Muscle of leg (tissue), 16 donors: ENCODE measurements at places on chromosomes 4 and X. TPM values are rescaled to one million over a fixed set of nuclear protein-coding genes. Genes with fewer than 3 reads are reported as not detected.

Gene PCDH10
- 0.31 TPM for total RNA-seq

DNA sequence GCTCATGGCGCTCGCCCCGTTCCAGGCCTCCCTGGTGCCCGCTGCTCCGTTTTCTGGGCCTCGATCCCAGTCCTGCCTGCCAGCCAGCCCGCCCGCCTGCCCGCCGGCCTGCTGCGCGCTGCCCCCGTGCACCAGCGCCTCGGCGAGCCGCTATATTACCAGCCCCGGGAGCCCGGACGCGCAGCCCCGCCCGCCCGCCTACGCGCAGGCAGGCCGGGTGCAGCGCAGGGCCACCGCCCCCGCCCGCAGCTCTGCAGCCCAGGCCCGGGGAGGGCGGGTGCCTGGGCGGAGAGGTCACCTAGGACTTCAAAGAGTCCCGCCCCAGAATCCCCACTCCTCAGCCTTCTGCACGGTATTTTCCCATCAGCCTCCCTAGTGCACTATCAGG lies at the start of gene MAOB:
Gene MAOB, minus strand, starts transcription at position 157 of the 388 bp plus-strand sequence. Its CDS starts 151 bp downstream, at position 6.
- no peaks in the 10 kb centered on the region for H3K36me3 ChIP-seq
- peak; percentile 17 for DNase-seq
- peaks cover 37% of the 10 kb centered on the region for H3K27me3 ChIP-seq
- H3K27ac ChIP-seq: no peak within 1 kb of the TSS
- H3K4me1 ChIP-seq: no peaks in the 10 kb centered on the region

DNA sequence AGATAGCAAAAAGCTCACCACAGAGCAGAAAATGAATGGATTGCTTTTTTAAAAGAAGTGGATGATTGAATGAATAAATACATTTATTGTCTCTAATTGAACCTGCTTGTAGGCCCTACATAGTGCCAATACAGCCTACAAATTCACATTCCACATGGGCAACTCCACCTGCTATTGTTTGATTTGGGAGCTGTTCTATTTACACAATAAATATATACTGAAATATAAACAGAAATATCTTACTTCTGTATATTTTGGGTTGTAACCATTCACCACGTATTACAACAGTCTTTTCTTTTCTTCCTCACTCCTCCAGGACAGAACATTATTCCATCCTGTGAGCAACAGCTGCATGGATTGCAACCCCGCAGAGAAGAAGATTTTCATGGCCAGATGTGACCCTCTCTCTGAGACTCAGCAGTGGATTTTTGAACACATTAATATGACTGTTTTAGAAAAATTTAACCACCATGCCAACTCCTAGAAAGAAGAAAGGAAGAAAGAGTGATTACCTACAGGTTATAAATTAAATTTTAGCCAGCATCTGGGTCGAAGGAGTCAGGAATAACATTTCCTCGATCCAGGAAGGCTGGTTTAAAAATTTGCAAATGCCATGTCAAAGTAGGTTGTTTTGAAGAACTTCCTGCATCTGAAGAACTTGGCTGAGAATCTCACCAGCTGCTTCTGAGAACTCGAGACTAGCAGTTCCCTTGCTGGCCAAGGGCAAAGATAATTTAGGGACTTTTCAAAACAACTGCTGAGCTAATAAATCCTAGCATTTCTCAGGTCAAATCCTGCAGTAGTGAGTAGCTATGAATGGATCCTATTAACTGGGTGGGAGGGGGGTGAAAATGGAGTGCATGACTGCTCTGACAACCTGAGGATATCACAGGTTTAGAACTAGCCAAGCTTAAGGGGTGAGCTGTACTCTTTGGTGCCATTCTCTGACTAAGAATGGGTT lies 128.7 kb upstream of the GALNT7 start:
- H3K27ac ChIP-seq: peak overlapping the region; percentile 76
- H3K27me3 ChIP-seq: no peaks in the 10 kb centered on the region
- DNase-seq: peak; percentile 84
- H3K4me3 ChIP-seq: no peak overlapping the region

DNA sequence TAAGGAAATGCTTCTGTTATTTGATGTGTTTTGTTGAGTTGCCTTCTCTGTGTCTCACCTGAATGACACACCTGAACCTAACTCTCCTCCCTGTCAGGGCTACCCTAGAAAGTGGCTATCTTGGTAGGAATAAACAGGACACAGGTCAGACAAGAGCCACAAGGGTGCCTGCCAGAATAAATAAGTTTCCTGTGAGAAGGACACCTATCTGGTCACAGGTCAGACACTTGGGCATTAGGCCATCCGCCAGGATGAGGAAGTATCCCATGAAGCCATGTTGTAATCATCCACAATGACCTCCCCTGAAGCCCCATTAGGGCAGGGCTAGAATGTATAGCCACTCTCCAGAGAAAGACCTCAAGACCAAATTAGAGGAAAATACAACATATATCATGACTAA lies 318.8 kb downstream of the ZNF674 start:
- no peaks in the 10 kb centered on the region for H3K36me3 ChIP-seq
- H3K27ac ChIP-seq: no peak overlapping the region
- peaks cover 2% of the 10 kb centered on the region for H3K27me3 ChIP-seq
- H3K4me1 ChIP-seq: no peaks in the 10 kb centered on the region
- DNase-seq: no peak

- no peaks in the 10 kb centered on the region for H3K27me3 ChIP-seq
- no peaks in the 10 kb centered on the region for H3K36me3 ChIP-seq
- no peak overlapping the region for H3K27ac ChIP-seq
- no peaks in the 10 kb centered on the region for H3K4me1 ChIP-seq
Measured at GRCh38 chr4:128917781-128918180, 108.3 kb downstream of the JADE1 start.
